ENCODE measurements at places on chromosomes 2 and 18. TPM values are rescaled to one million over a fixed set of nuclear protein-coding genes. Genes with fewer than 3 reads are reported as not detected.
A peak's percentile ranks its signal among the peaks of the same experiment; 100 is the strongest.

DNA sequence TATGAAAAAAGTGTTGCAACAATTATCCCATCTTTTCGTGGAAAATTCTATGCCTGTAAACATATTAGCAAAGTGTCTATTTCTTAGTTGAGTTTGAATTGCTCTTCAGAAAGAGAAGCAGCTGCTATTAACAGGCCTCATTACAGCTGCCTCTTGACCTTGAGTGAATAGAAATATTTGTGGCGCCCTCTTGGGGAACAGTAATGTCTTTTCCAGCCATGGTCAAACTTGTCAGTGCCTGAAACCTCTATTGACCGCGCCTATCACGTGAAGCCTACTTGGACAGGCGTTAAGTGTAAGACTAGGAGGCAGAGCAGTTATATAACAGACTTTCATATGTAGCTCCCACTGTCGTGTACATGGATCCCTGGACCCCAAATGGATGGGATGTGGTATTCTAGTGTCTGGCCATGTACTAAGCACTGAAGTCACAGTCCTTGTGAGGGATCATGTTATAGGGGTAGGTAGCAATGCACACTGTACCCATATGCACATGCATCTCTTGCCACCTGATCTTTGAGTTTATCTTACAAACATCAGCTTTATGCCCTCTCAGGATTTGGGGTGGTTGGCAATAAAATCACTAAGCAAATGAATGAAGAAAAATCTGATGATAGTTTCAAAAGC is 245.0 kb downstream of the PTGR3 start:
- H3K36me3 ChIP-seq: no peaks in the 10 kb centered on the region
- no peak for DNase-seq
- no peak overlapping the region for H3K27ac ChIP-seq
- no peaks in the 10 kb centered on the region for H3K27me3 ChIP-seq
- no peak overlapping the region for H3K4me3 ChIP-seq

Gene ATP6V1B1
- not detected for total RNA-seq

Gene FNDC4
- 2.6 TPM for total RNA-seq

Gene DPY30
- 47.7 TPM for total RNA-seq

GRCh38 chr2:41963661-41964525 is 83.9 kb upstream of the PKDCC start:
- DNase-seq: no peak
- H3K4me3 ChIP-seq: no peak overlapping the region
- H3K4me1 ChIP-seq: no peaks in the 10 kb centered on the region

- H3K27ac ChIP-seq: no peak overlapping the region
- DNase-seq: no peak
- H3K27me3 ChIP-seq: no peaks in the 10 kb centered on the region
- H3K4me1 ChIP-seq: no peaks in the 10 kb centered on the region
- no peak overlapping the region for H3K4me3 ChIP-seq
- no peaks in the 10 kb centered on the region for H3K36me3 ChIP-seq
Measured at GRCh38 chr2:58981237-58981636, 740.1 kb upstream of the FANCL start.

- no peak for DNase-seq
- no peaks in the 10 kb centered on the region for H3K36me3 ChIP-seq
- no peak overlapping the region for H3K4me3 ChIP-seq
Measured at GRCh38 chr2:191719261-191719660, 41.3 kb downstream of the NABP1 start.

DNA sequence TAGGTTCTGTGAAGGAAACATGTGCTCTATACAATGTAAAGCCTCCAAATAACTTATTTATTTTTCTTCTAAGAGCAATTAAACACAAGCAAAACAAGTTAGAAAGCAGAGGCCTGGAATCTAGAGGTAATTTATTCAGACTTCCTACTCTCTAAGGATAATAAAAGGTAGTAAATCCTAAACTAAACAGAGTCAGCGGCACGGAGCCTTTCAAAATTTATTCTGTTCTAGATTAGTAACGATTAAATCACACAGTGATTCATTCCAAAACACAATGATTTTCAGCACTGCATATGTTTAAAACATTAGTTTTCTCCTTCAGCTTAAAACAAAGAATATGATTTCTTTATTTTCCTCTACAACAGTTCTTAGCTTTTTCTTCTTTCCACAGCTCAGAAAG is 160.9 kb downstream of the FBXO15 start:
- no peak overlapping the region for H3K4me3 ChIP-seq
- DNase-seq: no peak
- no peaks in the 10 kb centered on the region for H3K36me3 ChIP-seq
- no peaks in the 10 kb centered on the region for H3K4me1 ChIP-seq
- no peaks in the 10 kb centered on the region for H3K27me3 ChIP-seq

- H3K27me3 ChIP-seq: peaks cover 63% of the 10 kb centered on the region
- peak; percentile 90 for DNase-seq
- H3K27ac ChIP-seq: no peak overlapping the region
- H3K36me3 ChIP-seq: no peaks in the 10 kb centered on the region
- H3K4me3 ChIP-seq: peak overlapping the region; percentile 34
- peaks cover 26% of the 10 kb centered on the region for H3K4me1 ChIP-seq
Measured at GRCh38 chr2:176140513-176141317, 10.6 kb upstream of the HOXD4 start.

Gene CLEC4F
- total RNA-seq: 2.6 TPM

GRCh38 chr2:68190991-68191731 is 33.5 kb downstream of the PNO1 start:
- H3K27ac ChIP-seq: no peak overlapping the region
- H3K4me3 ChIP-seq: no peak overlapping the region
- no peak for DNase-seq
- H3K27me3 ChIP-seq: no peaks in the 10 kb centered on the region
- H3K4me1 ChIP-seq: peaks cover 80% of the 10 kb centered on the region

GRCh38 chr2:2879781-2880180 is 497.8 kb downstream of the EIPR1 start:
- no peaks in the 10 kb centered on the region for H3K27me3 ChIP-seq
- DNase-seq: no peak
- no peak overlapping the region for H3K27ac ChIP-seq
- H3K36me3 ChIP-seq: no peaks in the 10 kb centered on the region
- H3K4me1 ChIP-seq: peaks cover 12% of the 10 kb centered on the region

DNA sequence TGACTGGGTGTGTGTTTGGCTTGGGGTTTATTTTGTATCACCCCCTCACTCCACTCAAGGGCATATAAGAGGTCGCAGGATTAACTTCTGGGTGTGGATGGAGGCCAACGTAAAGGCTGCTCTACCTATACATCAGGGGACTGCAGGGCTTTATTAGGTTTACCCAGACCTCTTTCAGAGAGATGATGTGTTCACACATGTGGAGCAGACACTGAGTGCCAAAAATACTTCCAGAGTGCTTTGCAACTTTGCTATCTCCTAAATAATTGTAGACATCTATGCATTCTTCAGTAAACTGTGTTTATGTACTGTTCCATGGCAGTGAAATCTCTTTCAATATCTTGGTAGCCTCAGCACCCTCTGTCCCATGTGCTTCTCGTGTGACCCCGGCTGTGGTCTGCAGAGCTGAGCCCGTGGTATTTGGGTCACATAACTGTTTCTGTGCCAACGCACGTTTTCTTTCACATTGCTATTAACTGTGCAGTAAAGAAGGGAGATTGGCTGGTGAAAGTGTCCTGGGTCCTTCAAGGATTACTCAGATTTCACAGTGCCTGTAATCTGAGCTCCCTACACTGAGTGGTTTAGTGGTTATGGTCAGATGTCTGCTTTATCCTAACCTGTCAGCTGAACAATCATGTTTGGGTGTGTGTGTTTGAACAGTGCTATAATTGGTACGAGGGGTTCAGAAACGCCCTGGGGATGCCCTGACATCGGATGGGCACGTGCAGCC is 208.1 kb downstream of the VAPA start:
- no peak overlapping the region for H3K27ac ChIP-seq
- no peaks in the 10 kb centered on the region for H3K4me1 ChIP-seq
- DNase-seq: no peak
- no peaks in the 10 kb centered on the region for H3K27me3 ChIP-seq
- H3K4me3 ChIP-seq: no peak overlapping the region
- H3K36me3 ChIP-seq: no peaks in the 10 kb centered on the region

Gene SMARCAL1
- total RNA-seq: 21.9 TPM

- H3K27ac ChIP-seq: no peak overlapping the region
- H3K36me3 ChIP-seq: no peaks in the 10 kb centered on the region
- no peak overlapping the region for H3K4me3 ChIP-seq
- DNase-seq: no peak
- peaks cover 10% of the 10 kb centered on the region for H3K4me1 ChIP-seq
Measured at GRCh38 chr2:88770016-88770415, 78.5 kb downstream of the RPIA start.

Gene PTPRN
- total RNA-seq: not detected

Gene GPR75
- total RNA-seq: 6.9 TPM
